ENCODE measurements at places on chromosomes 12 and 14.

GRCh38 chr12:11651785-11652184 is 2.3 kb downstream of the ETV6 start:
- peak; percentile 14 for DNase-seq

DNA sequence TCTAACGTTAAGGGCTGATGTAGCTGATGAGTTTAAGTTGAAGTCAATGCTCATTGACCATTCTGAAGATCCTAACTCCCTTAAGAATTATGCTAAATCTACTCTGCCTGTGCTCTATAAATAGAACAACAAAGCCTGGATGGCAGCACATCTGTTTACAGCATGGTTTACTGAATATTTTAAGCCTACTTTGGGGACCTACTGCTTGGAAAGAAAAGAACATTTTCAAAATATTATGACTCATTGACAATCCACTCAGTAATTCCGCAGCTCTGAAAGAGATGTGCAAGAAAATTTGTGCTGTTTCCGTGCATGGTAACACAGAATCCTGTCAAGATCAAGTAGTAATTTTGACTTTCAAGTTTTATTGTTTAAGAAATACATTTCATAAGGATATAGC is 35.0 kb upstream of the NAV3 start:
- no peak for DNase-seq

DNA sequence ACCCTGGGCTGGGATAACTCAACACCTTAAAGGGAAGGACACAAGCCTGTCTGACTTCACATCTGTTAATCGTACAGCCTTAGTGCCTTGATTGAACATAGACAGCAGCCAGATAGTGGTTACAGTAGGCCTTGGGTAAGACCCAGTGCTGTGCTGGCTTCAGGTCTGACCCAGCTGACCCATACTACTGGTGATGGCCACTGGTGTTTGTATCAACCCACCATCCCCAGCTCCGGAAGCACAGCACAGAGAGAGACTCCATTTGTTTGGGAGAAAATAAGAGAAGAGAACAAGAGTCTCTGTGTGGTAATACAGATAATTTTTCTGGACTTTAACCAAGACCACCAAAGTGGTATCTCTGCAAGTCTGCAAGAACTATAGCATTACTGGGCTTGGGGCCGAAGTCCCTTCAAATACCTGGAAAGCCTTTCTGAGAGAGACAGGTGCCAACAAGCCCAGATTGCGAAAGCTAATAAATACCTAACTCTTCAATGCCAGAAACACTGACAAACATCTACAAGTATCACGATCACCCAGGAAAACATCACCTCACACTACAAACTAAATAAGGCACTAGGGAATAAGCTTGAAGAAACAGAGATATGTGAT is 330.1 kb upstream of the GARIN2 start:
- DNase-seq = no peak

DNA sequence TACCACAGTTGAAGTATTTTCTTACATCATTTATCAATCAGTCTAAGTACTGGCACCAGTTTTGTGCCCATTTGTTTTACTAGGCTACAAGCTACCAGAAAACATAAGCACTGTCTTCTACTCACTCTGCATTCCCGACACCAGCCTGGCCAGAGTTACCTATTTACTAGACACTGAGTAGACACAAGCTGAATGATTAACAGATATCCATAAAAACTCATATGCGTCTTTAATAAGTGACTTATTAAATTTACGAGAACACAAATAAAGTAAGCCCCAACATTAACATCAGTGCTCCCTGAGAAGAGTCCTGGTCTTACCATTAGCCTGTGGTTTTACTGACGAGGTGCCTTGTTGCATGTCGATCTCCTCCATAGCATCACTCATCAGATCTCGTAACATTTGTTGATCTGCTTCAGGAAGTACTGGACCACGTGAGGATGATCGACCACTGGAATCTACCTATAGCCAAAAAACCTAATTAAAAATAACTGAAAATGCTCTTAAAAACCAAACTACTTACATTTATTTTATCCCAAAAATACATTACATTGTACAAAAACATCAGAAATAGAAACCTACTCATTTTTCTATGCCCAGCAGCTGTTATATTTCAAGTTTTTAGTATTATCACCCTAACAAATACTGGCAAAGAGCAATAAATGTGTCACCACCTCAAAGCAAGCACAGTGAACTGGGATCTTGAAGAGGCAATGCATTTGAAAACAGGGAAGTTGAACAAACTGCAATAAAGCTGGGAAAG is 53.3 kb downstream of the BDKRB1 start:
- no peak for DNase-seq

- DNase-seq = no peak
Observed at GRCh38 chr14:103507751-103508150, 14.9 kb downstream of the CKB start.
